ENCODE measurements at places on chromosomes 6 and 20.

DNA sequence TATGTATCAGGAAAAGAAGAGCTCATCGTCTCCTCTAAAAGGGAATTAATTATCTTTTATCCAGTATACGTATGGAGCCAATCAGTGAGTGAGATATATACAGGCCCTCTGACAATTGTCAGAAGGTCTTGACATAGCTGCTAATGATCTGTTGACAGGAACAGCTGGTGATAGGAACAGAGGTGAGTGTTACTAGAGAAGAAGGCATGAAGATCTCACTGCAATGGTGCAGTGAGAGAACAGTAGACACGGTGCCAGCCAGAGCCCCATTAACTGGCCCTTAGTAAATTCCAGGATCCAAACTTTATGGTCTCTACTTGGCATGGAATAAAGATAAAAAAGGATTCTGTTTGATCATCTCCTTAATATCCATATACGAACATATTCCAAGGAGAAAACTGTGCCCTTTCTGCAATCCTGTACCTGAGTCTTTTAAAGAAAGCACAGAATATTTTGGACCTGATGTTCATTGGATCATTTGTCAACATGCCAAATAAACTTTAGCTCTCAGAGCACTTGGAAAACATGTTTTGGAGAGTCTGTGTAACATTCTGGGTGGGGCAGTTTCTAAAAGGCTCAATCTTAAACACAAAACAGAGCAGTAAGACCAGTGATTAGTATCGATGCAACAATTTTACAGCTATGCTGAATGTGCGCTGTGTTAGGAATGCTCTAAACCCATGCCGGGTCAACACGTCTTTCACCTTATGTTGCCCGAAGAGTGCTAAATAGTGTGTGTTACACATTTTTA lies 135.8 kb upstream of the CITED2 start:
- no peak for DNase-seq

DNA sequence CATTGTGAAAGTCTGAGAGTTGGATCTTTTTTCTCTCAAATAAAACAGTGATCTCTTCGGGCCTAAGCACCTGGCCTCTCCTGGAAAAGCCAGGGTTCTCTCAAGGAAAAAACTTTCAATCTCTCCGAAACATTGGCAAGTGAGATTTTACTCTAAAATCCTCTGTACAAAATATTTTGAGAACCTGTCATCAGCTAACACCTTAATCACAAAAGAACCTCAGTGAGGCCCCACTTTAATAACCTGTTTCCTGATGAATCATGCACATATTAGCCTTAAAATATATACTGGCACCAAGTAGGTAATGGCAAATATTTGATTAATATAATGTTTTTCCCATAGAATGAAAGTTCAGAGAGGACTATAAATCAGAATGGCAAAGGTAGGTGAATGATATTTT lies 177.9 kb downstream of the FRK start:
- DNase-seq: no peak

DNA sequence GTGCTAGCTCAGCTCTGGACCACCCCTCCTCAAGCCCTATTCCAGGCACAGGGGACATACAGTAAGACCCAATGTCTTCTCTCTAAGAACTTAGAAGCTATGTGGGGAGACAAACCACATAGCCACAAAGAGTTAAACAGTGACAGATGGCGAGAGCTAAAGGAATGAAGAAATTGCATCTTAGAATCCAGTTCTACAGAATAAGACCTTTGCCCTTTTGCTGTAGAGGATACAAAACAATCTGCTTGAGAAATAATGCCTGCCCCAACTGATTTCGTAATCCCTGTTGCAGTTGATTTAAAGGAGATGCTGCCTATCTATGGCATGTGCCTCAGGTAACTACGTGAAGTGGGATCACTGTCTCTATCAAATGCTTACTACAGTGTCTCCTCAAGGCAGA lies 31.2 kb downstream of the TNFRSF21 start:
- no peak for DNase-seq

DNA sequence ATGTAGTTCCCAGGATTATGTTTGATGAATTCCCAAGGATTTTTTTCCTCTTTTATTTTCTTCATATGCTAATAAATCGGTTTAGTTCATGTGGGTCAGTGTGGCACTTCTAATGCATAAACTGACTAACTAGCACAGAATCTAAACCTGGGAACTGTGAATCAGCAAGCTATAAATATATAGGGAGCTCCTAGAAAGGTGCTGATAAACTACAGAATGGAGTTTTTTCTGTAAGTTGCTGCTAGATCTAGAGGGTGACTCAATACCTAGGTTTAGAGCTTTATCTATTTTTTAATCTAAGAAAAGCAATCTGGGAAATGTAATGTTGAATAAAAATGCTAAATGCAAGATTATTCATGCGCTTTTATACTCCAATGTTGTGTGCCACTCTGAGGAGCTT lies 118.8 kb upstream of the PTCHD4 start:
- no peak for DNase-seq

- no peak for DNase-seq
These were observed 2.1 kb downstream of the ZC3H12D start for GRCh38 chr6:149482545-149483333.

GRCh38 chr6:132525866-132526265 lies 12.2 kb upstream of the TAAR9 start:
- DNase-seq: no peak

- no peak for DNase-seq
These were observed 283.7 kb upstream of the AGPAT4 start for GRCh38 chr6:161557333-161558107.

DNA sequence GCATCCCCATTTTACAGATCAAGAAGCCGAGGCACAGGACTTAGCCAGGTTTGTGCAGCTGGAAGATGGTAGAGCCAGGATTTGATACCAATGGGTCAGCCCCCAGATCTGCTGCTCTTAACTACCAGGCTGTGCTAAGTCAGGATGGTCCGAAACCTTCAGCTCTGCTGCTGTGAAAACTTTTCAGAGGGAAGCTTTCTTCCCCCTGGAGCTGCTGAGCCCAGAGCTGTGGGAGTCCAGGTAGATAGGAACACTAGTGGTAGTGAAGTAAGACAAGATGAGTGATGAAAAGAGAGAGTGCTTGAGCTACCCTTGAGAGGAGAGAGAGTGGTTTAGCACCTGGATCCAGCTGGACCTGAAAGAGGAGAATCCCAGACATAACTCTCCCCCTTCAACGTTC lies 230.8 kb downstream of the CDH4 start:
- no peak for DNase-seq

DNA sequence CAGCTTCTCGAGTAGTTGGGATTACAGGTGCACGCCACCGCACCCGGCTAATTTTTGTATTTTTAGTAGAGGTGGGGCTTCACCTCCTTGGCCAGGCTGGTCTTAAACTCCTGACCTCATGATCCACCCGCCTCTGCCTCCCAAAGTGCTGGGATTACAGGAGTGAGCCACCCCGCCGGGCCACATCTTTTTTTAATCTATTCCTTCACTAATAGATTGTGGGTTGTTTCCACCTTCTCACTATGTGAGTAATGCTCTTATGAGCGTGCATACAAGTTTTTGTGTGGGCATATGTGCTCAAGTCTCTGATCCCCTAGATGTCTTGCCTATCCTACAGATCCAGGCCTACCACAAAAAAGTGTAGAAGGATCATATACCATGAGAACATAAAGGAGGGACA lies 30.7 kb downstream of the CARMIL1 start:
- DNase-seq: no peak

DNA sequence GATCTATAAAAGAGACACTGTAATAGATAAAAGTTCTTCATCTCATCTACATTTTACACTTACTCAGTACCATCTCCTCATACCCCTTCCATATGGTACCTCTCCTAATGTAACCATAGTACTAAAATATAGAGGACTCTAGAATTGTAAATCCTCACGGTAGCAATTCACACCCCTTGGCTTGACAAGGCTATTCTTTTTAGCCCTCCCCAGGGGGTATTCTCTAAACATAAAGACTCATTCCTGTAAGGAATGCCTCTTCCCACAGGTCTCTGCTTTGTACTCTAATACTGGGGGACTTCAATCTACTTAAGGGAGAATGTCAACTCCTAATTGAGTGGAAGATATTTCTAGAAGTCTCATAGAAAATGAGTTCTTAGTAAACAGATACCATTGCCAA lies 85.9 kb downstream of the VIP start:
- DNase-seq: no peak

- DNase-seq: no peak
These were observed 147.9 kb upstream of the STMND1 start for GRCh38 chr6:16953905-16954304.

GRCh38 chr6:156602066-156602385 lies 175.2 kb upstream of the ARID1B start:
- DNase-seq: no peak

- no peak for DNase-seq
These were observed 70.6 kb upstream of the CNR1 start for GRCh38 chr6:88236612-88237360.

DNA sequence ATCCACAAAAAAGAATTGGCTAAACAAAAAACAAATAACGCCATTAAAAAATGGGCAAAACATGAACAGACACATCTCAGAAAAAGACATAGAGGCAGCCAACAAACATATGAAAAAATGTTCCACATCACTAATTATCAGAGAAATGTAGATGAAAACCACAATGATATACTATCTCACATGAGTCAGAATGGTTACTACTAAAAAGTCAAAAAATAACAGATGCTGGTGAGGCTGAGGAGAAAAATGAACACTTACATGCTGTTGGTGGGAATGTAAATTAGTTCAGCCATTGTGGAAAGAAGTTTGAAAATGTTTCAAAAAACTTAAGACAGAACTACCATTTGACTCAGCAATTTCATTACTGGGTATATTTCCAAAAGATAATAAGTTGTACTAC lies 430.1 kb upstream of the JAG1 start:
- DNase-seq: no peak

- no peak for DNase-seq
These were observed 164.7 kb downstream of the SCP2D1 start for GRCh38 chr20:18978311-18978710.

GRCh38 chr6:168302534-168302933 lies 17.0 kb downstream of the DACT2 start:
- DNase-seq: no peak

GRCh38 chr20:63452341-63452740 lies 20.1 kb downstream of the KCNQ2 start:
- DNase-seq: no peak

GRCh38 chr6:25519856-25520255 lies 132.2 kb upstream of the SCGN start:
- DNase-seq: no peak

- no peak for DNase-seq
These were observed 105.1 kb downstream of the JPH2 start for GRCh38 chr20:44081888-44082287.

GRCh38 chr20:32988008-32988407 lies 16.2 kb downstream of the SUN5 start:
- no peak for DNase-seq

DNA sequence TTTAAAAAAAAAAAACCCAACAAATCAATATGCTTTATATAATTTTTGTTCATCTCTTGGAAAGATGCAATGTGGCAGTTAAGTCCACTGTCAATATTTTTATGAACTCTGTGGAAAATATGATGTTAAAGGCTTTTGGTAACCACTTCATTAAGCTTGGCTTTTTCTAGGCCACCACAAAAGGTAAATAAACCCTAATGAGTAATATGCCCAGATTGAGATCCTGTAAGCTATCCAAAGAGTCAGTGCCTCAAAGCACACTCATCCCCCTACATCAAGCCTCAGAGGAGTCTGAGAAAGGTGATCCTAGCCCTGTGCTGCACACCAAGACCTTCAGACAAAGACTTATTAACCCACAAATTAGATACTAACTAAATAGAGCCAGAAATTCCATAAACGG lies 121.1 kb downstream of the CDC5L start:
- no peak for DNase-seq

DNA sequence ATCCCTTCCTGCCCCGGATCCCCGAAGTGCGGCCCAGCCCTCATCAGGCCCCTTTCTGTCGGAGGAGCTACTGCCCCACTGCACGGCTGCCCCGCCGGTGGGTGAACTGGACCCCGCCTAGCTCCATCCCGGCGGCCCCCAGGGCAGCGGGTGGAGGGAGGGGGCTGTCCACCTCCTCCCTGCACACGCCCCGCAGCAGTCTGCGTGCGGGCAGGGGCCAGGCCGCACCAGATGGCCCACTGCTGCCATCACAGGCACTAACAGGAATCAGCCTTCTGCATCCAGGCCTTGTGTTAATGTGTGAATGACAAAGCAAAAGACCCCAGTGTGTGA lies 54.9 kb upstream of the UNC93A start:
- DNase-seq: no peak

DNA sequence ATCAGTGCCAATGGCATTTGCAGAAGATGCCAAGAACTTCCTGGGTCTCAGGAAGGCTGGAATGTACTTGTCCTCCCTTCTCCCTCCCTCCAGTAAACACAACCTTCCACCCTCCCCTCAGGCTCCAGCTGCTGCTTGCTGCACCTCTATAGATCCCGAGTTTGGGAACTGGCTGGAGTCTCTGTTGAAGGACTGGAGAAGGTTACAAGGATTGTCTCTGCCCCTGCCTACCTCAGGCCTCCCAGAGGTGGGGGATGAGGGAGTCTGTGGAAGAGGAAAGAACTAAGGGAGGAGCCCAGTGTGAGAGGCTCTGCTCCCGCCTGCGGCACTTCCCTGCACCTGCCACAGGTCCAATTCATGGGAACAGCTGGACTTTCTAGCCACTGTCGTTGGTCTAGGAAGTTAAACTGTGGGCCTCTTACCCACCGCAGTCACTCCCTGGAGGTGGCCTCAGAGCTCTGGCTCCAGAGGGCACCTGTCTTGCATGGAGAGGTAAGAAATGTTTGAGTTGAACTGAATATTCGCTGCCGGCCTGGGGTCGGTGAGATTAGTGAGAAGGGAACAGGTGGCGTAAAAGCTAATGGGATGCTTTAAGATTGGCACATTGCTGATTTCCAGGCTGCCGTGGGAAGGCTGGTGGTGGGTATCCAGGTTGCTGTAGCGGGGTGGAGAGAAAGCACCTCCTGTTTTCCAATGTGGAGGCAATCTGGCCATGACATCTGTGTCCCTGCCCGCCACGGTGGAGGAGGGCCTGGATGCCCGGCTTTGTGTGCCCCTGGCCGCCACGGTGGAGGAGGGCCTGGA lies 54.3 kb downstream of the PPP1R14C start:
- DNase-seq: no peak

DNA sequence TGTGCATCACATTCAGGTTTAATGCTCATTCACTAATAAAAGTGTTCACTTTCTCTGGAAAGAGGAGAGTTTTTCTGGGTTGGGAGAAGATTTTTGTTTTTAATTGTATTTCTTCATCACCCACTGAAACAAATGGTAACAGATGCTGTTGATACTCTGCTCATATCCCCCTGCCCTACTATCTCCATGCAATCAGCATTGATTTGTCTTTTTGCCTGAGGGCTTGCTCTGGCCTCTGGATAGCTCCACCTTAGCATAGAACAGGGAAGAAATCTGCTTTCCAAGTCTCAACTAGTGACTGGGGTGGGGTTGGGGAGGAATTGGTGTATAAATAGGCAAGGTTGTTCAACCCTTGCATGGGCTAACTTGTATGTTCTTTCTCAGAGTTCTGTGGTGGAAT lies 296.4 kb downstream of the KHDRBS2 start:
- DNase-seq: no peak

DNA sequence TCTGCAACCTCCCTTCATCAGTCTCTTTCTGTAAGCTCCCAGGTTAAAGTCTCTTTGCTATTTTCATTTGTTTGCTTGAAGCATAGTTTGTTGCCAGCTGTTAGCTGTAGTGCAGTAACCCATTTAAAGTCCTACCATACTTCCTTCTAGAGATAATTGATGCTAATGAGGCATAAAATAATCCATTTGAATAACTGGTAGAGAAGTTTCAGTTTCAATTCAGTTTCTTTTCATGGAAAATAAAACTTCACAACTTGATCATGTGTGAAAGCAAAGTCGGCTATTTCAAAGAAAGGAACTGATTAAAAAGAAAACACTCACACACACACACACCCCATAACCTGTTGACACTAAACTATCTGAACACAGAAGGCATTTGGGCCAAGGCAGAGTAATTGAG lies 68.5 kb upstream of the TENT5A start:
- no peak for DNase-seq

Data from NCI-H1436 (cell line).